ENCODE measurements at places on chromosomes 5 and 9. TPM values are rescaled to one million over a fixed set of nuclear protein-coding genes. Genes with fewer than 3 reads are reported as not detected.
A peak's percentile ranks its signal among the peaks of the same experiment; 100 is the strongest.

- no peak for DNase-seq
Observed at GRCh38 chr9:75855509-75855908, 35.0 kb upstream of the PCSK5 start.

- DNase-seq: no peak
Observed at GRCh38 chr5:146047396-146047795, 58.0 kb downstream of the PLAC8L1 start.

DNA sequence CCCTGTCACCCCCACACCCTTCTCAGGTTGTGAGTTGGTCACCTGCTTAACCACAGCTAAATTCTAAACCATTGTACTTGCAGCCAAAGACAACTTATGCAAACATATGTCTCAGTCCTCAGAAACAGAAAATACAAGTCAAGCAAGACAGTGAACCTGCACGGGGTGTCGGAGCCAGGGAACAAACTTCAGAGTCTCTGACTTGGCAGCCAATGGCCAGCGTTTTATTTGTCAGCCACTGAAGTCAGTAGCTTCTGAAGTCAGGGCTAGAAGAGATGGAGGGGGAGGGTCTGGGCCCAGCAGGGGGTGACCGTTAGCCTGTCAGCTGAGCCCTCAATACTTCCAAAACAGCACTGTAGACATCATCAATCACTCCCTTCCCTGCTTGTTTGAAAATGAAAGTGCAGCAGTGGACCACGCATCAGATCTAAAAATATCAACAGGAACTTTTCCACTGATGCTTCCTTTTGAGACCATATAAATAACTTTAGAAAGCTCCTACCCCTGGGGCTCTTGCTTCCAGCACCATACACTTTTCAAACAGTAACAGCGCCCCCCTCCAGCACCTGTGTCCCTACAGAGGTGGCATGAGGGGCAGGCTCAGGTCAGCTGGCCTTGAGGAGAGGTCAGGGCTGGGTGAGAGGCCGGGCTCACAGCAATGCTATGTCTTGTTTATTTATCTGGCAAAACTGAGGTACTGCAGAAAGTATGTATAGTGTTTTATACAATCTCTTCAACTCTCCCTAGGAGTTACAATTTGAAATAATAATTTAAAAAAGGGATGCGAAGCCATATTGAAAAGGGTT, 142.5 kb downstream of the ACER2 start:
- DNase-seq: peak; percentile 51

GPBP1 gene
- 104 TPM for total RNA-seq

DNA sequence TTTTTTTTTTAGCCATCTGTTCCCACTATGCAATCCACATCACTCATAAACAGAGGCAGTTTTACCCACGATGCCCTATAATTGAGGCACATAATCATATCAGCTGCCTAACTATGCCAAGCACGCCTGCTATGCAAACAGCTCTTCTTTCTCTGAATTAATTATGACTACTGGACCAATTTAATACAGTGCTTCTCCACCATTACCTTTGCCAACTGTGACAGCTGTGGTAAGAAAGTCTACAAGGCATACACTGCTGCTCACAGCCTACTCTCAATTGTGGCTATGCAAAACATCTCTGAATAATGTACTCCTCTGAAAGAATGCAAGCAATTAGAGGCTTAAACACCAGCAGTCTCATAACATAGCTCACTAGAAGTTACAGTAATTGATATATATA, 97.1 kb downstream of the DTWD2 start:
- no peak for DNase-seq

- DNase-seq: no peak
Observed at GRCh38 chr5:90550963-90551362, 7.6 kb upstream of the ADGRV1 start.

NME5 gene
- total RNA-seq: 0.89 TPM

DNA sequence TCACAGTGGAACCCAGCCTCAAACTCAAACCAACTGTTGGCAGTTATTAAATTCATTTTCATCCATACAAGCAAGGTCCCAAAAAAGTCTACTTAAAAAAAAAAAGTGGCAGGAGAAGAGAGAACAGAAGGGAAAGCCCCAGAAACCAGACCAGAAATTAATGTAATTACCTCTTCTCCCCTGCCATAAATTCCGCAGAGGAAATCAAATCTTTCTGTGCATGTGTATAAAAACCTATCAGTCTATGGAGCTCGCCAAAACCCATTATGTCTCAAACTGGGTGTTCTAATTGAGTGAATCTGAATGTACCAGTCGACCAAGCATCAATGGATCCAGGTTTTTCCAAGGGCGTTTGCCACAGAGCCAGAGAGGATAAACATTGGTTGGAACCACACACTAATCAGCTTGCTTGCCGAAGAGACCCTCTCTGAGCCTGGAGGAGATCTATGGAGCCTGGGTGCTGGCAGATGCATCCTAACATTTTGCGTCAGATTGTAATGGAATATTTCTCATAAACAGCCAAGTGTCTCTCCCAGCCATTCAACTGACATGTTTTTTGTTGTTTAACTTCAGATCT, 7.9 kb upstream of the HAND1 start:
- DNase-seq: no peak

DNA sequence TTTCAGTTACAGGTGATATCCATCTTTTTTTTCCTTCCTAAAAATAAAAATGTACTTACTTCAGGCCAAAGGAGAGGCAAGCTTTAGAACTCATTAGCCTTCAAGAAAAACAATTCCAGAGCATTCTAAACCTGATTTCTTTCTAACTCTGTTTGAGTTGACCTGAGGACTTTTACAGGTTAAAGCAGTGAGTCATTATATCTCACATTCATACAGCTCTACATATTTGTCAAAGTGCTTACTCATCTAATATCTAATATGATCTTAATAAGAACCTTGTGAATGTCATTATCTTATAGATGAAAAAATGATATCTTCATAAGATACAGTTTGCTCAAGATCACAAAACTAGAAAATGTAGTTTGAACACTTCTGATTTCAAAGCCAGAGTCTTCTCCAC, 149.2 kb upstream of the CDKN2B start:
- DNase-seq: no peak

DNA sequence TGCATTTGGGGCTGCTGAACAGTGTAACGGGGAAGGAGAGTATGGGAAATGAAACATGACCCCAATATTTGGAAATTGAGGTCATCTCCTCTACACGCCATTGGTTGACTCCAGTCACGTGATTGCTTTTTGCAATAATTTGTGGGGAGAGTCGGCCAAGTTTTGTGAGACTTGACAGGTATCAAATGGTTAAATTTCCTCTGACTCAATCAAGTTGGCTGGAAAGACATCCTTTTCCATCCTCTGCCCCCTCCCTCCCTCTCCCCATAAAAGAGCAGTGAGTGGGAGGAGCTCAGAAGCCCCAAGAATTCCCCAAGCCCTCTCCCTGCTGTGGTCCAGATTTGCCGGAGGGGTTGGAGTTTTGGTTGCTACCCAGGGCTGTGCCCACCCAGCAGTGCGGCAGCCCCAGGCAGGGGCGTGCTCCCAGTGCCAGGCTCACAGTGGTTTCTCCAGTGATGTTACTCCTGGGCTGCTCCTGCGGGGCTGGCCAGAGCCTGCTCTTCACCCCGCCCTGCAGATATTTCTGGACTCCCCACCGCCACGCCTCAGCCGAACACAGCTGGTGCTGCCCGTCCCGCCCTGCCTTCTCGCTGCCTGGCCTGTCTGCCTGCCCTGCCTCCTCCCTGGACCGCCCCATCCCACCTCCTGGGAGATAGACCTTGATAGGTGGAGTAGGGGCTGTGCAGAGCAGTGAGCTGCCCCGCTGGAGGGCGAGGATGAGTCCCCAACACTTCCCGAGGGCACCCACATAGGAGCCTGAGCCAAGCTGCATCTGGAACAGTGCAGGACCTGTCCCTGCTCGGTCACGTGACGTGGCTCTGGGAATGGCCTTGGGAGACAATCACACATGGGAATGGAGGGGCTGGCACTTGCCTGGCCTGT, 3.4 kb downstream of the COL5A1 start:
- DNase-seq: no peak

GRCh38 chr5:40578501-40579451, 100.9 kb upstream of the PTGER4 start:
- no peak for DNase-seq

DNA sequence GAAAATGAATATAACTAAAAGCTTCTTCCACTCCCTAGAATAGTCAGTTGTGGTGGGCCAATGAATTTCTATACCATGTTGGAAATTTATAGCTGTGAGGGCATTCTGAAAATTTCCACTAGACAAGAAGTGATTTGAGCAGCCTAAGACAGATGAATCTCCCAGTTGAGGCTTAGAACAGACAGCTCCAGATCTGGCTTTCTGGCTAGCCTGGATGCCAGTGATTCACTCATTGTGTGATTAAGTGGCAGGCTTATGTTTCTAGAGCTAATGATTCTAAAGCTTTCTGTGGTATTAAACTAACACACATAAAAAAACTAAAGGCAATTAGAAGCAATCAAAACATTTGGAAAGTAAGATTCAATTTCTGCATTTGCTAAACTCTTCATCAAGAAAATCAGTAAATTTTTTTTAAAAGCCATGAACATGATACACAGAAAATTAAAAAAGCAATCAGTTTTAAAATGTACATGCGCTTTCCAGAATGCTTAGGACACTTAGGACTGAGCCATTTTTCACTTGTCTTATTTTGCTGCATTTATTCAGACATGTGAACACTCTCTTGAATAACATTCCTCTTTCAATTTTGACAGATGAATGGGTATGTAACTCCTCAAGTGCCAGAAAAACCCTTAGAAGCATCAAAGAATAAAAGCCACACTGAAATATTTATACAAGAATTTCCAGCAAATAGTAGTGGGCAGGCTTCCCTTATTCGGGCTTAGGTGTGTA, 100.5 kb upstream of the GNAQ start:
- no peak for DNase-seq

DNA sequence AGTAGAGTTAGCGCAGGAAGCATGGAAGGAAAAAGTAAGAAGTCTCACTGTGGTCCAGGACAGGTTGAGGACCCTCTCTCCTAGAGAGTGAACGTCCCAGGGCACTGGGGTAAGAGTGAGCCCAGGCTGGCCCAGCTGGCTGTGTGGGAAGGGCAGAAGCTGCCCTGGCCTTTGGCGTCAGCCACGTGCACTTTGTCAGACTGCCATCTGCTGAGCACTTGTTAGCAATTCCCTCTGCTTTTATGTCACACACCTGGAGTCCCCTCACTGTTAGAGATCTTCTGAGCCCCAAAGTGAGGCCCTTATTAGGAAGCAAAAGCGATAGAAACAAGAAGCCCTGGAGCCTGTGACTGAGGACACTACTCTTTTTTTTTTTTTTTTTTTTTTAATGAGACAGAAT, 79.1 kb downstream of the UGCG start:
- DNase-seq: peak; percentile 52

- DNase-seq: no peak
Observed at GRCh38 chr9:105007143-105007542, 79.2 kb upstream of the ABCA1 start.

DNA sequence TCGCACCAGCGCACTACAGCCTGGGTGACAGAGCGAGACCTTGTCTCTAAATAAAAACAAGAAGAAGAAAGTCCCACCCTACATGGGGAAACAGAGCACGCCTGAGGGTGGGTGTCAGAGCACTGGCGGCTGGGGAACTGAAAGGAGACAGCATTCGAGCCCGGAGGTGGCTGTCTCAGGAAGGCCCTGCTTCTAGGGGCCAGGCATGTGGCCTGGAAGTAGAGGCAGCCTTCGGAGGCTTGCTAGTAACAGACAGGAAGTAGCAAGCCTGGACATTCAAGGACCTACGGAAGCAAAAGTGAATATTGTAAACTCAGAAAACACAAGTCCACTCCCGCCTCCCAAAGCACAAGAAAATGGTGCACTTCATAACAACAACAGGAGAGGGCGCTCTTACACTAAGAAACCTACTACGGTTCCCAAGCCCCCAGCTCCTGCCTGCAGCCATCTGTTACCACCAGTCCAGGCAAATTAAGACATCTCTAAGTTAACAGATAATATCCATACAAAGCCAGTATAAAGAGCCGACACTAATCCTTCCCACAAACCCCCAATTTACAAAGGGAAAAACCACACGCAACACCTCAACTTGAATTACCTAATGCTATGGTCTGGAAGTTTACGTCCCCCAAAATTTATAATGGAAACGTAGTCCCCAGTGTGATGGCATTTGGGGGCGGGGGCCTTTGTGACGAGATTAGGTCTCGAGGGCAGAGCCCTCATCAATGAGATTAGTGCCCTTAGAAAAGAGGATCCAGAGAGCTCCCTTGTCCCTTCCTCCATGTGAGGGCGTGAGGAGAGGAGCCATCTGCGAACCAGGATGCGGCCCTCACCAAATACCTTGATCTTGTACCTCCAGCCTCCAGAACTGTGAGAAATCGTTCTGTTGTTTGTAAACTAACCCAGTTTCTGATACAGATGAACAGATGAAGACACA, 7.7 kb downstream of the RASGEF1C start:
- peak; percentile 88 for DNase-seq

- DNase-seq: peak; percentile 60
Observed at GRCh38 chr5:151222790-151223446, 974 bp downstream of the CCDC69 start.

GRCh38 chr9:20477940-20478620, 144.2 kb downstream of the MLLT3 start:
- no peak for DNase-seq

DNA sequence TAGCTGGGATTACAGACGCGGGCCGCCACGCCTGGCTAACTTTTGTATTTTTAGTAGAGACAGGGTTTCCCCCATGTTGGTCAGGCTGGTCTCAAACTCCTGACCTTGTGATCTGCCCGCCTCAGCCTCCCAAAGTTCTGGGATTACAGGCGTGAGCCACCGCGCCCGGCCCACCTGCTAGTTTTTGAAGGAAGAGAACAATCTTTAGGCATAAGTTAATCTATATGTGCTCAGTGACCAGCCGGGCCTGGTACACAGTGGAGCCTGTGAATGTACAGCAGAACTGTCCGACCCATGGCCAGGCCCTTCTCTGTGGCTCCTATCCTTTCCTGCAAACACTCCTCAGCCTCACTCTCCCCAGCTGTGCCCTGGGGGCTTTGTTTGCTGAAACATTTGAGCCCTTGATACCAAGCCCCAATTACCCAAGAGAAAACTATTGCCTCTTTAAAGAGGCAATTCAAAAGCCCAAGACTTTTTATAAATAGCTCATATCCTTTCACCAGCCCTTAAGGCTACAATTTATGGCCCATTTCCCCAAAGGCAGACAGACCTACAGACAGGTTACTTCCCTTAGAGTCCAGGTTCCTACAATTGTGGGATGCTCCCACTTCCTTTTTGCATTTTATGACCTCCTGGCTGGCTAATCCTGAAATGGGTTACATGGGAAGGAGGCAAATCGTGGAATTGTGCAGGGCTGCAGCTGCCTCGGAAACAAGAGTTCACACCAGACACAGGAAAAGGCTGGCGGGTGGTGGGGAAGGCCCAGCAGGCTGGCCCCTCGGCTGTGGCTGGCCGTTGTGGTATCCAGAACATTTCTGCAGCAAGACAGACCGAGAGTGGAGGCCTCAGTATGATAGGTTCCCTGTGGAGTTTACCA, 37.5 kb downstream of the SPRY4 start:
- no peak for DNase-seq

GRCh38 chr5:177116631-177117373, 16.8 kb upstream of the NSD1 start:
- no peak for DNase-seq

LTC4S gene
- total RNA-seq: 2.2 TPM

- DNase-seq: no peak
Observed at GRCh38 chr5:42612750-42613366, 143.8 kb upstream of the CCDC152 start.

- DNase-seq: no peak
Observed at GRCh38 chr9:115944166-115944948, 209.2 kb upstream of the PAPPA start.

SLC25A2 gene
- total RNA-seq: not detected
